HT1080 (cell line): ENCODE measurements at places on chromosomes 7 and 10. TPM values are rescaled to one million over a fixed set of nuclear protein-coding genes. Genes with fewer than 3 reads are reported as not detected.

- DNase-seq, result no peak
Measured at GRCh38 chr10:82643601-82644000, 768.6 kb downstream of the NRG3 start.

- no peak for DNase-seq
Measured at GRCh38 chr7:67659091-67659490, 662.5 kb downstream of the TYW1 start.

GRCh38 chr7:2105280-2105679 is 127.5 kb downstream of the MAD1L1 start:
- DNase-seq, result no peak

- peak; percentile 56 for DNase-seq
Measured at GRCh38 chr7:114242992-114243507, 171.6 kb upstream of the FOXP2 start.

- no peak for DNase-seq
Measured at GRCh38 chr7:91408388-91409154, 144.3 kb downstream of the FZD1 start.

GRCh38 chr7:103336761-103337160 is 7.8 kb downstream of the DNAJC2 start:
- DNase-seq, result no peak

The ELN gene
- not detected in 2 replicates for total RNA-seq

GRCh38 chr7:142964502-142965246 is 2.5 kb upstream of the KEL start:
- DNase-seq, result peak; percentile 18
